ENCODE measurements at places on chromosomes 7 and 10. TPM values are rescaled to one million over a fixed set of nuclear protein-coding genes. Genes with fewer than 3 reads are reported as not detected.

Gene RAB19
- not detected for total RNA-seq

Gene LRRD1
- not detected for total RNA-seq

Gene CADPS2
- total RNA-seq = 12.7 TPM

Gene OGDHL
- 98.5 TPM for total RNA-seq

GRCh38 chr10:81575036-81575435, 300.0 kb upstream of the NRG3 start:
- no peak for DNase-seq
- no peaks in the 10 kb centered on the region for H3K4me1 ChIP-seq
- H3K27me3 ChIP-seq = no peaks in the 10 kb centered on the region
- H3K4me3 ChIP-seq = no peak overlapping the region

DNA sequence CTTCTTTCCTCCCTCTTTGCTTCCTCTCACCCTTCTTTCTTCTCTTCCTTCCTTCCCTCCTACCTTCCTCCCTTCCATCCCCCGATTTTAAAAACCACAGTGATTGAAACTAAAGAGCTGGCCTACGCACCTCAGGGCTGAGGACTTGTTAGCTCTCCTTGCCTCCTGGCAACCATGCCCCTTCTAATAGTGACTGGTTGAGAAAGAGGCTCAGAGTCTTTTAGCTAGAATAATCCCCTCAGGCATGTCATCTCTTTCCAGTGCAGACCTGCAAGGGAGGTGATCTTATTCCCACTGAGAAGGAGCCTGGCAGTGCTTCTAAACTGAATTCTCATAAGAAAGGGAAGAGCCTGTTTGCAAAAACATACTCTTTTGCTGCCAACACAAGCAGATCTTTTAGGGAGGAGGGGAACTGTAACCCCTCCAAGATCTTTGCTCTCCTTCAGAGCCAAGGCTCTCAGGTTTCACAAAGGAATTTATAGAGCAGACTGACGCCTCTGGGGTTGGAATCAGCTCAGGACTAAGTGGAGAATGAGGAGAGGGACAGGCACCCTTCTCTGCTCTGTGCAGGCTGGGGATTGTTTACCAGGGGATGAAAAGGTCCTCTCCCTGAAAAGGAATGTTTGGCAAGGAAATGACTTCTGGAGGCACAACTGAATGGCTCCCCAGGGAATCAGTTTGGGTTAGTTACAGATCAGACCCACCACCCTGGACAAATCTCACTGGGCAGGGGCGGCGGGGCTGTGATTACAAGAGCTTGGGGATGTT, 9.4 kb upstream of the ANKRD1 start:
- H3K27ac ChIP-seq = no peak overlapping the region
- H3K4me3 ChIP-seq = no peak overlapping the region
- no peaks in the 10 kb centered on the region for H3K36me3 ChIP-seq
- H3K4me1 ChIP-seq = no peaks in the 10 kb centered on the region
- DNase-seq = no peak

DNA sequence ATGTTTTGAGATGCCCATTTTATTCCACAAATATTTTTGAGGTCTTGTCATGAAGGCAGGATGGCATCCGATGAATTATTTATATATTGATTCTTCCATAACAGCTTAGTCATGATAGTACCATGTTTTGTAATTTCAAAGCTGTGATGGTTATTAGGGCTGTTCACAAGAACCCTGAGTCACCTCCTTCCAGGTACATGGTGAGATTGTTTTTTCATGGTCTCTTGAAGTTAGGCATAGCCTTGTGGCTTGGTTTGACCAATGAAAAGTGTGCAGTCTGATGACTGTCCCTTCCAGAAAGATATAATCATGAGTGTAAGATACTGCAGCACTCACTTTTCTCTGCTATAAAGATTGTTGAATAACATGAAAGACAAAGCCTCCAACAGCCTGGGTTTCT, 274.8 kb downstream of the FGFR2 start:
- no peaks in the 10 kb centered on the region for H3K4me1 ChIP-seq
- no peak overlapping the region for H3K4me3 ChIP-seq
- H3K27me3 ChIP-seq = no peaks in the 10 kb centered on the region
- DNase-seq = no peak

DNA sequence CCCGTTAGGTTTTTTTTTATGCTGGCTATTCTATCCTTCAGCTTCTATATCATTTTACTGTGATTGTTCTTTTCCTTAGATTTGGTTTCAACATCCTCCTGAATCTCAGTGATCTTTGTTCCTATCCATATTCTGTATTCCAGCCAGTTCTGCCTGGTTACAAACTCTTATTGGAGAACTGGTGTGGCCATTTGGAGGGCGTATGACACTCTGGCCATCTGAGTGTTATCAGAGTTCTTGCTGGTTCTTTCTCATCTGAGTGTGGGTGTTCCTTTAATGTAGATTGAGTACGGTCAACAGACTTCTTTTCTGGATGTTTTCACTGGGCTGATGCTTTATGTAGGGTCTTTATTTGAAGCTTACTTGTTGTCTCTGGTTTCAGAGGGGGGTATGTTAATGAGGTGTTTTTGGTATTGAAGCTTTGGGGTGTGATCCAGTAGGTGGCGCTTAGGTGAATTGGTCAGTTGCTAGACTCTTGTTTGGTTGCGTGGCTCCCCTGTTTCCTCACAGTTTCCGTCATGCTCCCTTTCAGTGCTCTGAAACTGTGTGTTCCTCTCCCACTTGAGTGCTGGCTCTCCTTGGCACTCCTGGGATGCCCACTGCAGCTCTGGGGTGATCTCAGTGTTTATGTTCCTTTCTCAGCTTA, 80.7 kb downstream of the FANK1 start:
- no peak overlapping the region for H3K4me3 ChIP-seq
- no peak overlapping the region for H3K27ac ChIP-seq
- no peaks in the 10 kb centered on the region for H3K36me3 ChIP-seq
- no peaks in the 10 kb centered on the region for H3K4me1 ChIP-seq

- H3K4me1 ChIP-seq = no peaks in the 10 kb centered on the region
- H3K36me3 ChIP-seq = no peaks in the 10 kb centered on the region
- no peak overlapping the region for H3K4me3 ChIP-seq
- no peaks in the 10 kb centered on the region for H3K27me3 ChIP-seq
- H3K27ac ChIP-seq = no peak overlapping the region
- DNase-seq = no peak
These were observed 166.9 kb downstream of the GRK5 start for GRCh38 chr10:119374236-119374635.

DNA sequence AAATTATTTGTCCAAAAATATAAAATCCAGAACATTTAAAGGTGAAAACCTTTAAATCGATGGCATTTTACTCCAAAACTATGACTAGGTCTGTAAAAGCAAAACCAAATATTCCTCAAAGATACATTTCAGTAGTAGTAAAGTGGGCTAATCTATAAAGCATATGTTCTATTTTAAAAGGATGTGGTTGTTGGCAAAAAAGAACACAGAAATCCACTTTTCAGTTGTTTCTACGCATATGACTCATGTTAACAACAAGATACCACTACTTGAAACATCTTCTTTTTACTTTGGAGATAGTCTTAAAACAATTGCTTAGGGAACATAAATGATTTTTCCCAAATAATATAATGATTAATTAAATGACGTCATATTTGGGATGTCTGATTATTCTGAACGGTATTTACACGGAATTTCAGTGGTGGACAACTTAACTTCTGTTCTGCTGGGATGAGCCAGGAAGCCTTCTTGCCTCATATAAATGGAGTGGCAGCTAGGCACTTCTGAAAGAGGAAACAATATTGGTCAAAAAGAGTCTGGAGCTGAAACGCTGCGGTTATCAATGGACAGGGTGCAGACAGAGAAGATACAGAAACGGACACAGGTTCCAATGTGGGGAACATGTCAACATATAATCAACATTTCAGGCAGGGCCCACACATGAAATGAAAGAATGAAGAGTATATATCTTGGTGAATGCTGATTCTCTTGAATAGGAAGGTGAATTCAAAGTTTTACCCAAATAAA, 78.5 kb downstream of the ETV1 start:
- DNase-seq = no peak
- no peak overlapping the region for H3K27ac ChIP-seq
- H3K4me1 ChIP-seq = no peaks in the 10 kb centered on the region
- H3K4me3 ChIP-seq = no peak overlapping the region
- no peaks in the 10 kb centered on the region for H3K27me3 ChIP-seq
- H3K36me3 ChIP-seq = no peaks in the 10 kb centered on the region

- H3K27me3 ChIP-seq = no peaks in the 10 kb centered on the region
- no peaks in the 10 kb centered on the region for H3K4me1 ChIP-seq
- H3K4me3 ChIP-seq = no peak overlapping the region
- H3K36me3 ChIP-seq = no peaks in the 10 kb centered on the region
These were observed 34.1 kb downstream of the HIF1AN start for GRCh38 chr10:100569687-100570481.

DNA sequence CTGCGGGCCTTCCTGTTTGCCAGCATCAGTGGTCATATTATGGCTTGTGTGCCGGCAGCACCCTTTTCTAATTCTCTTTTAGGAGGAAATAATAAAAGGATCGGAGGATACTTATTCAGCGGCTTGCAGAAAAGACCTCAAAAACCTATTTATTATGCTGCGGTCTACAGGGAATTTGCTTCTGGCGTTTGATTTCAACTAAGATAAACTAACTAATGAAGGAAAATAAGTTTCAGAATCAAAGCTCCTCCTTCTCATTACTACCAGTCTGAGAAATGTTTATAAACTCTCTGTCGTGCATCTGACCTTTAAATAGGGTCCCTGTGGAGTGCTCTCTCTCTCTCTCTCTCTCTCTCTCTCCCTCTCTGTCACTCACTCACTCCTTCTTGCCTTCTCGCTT, 335.0 kb upstream of the GLI3 start:
- H3K36me3 ChIP-seq = no peaks in the 10 kb centered on the region
- no peak overlapping the region for H3K4me3 ChIP-seq
- no peaks in the 10 kb centered on the region for H3K4me1 ChIP-seq

DNA sequence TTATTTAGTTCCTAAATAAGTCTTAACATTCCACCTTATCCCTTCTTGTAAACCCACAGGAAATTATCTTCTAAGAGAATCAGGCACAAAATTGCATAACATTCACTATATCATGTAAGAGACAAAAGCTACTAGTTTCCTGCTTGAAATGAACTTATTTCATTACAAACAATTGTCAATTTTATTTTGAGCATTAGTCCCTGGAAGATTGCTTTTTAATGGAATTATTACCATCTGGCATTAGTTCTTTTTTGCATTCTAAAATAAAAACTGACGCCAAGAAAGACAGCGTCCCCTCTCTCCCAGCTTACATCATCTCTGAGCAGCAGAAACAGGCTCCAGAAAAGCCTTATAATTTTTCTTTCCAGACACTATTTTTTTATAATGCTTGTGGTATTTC, 121.8 kb downstream of the NOC3L start:
- H3K27ac ChIP-seq = no peak overlapping the region
- no peaks in the 10 kb centered on the region for H3K4me1 ChIP-seq
- H3K27me3 ChIP-seq = no peaks in the 10 kb centered on the region
- H3K4me3 ChIP-seq = no peak overlapping the region

DNA sequence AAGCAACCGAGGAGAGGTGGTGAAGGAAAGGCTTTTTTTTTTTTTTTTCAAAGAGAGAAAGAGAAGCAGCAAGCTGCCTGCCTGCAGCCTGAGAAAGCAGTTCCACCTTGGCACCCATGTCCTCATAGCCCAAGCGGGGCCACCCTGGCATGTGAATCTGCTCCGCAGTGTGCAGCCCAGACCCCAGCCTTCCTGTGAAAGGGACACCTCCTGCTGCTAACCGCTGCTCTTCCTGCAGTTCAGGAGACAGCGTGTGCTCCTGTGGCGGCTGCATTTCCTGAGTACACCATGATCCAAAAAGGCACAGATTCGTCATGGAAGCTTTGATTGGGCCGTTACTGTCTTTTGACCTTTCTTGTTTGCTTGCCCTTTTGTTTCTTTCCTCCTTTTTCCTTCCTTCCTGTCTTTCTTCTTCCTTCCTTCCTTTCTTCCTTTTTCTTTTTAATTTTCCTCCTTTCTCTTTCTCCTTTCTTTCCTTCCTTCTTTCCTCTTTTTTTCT, 38.1 kb downstream of the IKZF1 start:
- no peak overlapping the region for H3K4me3 ChIP-seq
- H3K4me1 ChIP-seq = no peaks in the 10 kb centered on the region
- no peak for DNase-seq
- no peaks in the 10 kb centered on the region for H3K36me3 ChIP-seq
- no peaks in the 10 kb centered on the region for H3K27me3 ChIP-seq

DNA sequence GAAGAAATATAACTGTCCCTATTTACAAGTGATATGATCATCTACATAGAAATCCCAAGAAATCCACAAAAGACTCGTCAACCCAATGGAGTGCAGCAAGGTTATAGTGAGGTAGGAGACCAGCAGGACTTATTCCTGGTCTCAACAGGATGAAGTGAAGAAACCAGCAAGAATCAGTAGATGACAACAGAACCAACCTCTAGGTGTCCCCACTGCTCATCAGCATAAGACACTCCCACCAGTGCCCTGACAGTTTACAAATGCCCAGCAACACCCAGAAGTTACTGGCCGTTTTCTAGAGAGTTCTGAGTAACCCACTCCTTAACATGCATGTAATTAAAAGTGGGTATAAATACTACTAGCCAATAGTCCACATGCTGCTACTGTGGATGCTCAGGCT, 470.5 kb upstream of the LRRTM3 start:
- DNase-seq = no peak
- H3K36me3 ChIP-seq = no peaks in the 10 kb centered on the region
- H3K4me3 ChIP-seq = no peak overlapping the region
- no peaks in the 10 kb centered on the region for H3K27me3 ChIP-seq

DNA sequence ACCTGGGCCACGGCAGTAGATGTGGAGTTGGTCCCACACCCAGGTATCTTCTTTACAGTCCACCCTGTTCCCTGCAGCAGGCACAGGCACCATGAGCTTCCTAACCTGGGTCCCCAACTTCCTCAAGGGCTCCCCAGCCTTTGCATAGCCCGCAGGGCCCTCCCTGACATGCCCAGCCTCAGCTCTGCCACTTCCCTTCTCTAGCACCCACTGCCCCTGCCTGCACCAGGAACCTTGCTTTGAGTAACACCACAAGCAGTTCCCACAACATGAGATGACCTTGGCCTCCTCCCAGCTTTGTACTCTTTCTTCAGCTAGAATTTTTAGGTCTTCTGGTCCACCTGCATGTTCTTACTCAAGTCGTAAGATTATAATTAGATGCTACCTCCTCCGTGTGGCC, 92.2 kb upstream of the ZPBP start:
- H3K4me3 ChIP-seq = no peak overlapping the region
- no peak overlapping the region for H3K27ac ChIP-seq
- H3K36me3 ChIP-seq = no peaks in the 10 kb centered on the region
- H3K4me1 ChIP-seq = no peaks in the 10 kb centered on the region
- no peak for DNase-seq

DNA sequence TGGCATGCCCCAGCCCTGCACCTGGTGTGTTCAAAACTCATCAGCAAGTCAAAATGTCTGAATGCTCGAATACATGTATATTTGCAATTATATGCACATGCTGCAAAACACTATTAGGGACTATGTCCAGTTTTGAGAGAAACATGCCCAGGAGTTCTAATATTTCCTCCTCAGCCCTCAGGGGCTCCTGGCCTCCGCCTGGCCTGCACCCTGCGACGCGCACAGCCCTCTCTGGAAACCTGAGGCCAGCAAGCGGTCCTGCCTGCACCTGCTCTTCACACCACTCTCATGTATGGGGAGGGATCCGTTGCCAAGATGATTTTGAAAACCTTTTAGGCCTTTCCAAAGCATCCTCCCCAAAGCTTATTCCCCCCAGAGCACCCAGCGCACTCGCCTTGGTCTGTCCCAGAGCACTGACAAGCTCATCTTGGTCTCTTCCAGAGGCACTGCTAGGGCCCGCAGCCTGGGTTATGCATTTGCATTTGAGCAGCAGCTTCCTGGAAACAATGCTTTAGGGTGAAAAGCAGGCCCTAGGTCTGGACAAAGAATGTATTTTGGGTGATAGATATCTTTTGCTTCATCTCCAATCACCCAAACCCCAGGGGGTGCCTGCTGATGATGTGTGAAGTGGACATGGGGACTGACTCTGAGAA, 22.6 kb upstream of the CNPY1 start:
- H3K4me1 ChIP-seq = no peaks in the 10 kb centered on the region
- no peak overlapping the region for H3K27ac ChIP-seq
- no peak overlapping the region for H3K4me3 ChIP-seq
